ENCODE measurements at places on chromosomes 16 and 17. TPM values are rescaled to one million over a fixed set of nuclear protein-coding genes. Genes with fewer than 3 reads are reported as not detected.

Gene CTRB2
- not detected for total RNA-seq

DNA sequence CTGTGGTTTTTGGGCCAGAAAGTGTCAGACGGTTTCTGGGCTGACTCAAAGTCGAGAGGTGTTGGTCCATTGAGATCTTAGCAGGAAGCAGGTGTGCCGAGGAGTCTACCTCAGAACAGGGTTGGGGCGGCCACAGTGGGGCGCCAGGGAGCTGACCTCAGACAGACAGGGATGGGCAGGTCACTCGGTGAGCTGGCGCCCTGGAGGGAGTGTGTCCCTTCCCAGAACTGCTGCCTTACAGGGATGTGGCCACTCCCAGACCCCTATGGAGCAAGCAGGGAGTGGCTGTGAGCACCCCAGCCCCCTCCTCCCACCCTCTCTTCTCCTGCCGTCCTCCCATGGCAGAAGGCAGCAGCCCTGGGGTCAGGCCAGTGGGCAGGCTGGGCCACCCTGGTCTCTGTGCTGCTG lies 14.0 kb upstream of the DPEP1 start:
- no peak for DNase-seq
- H3K27me3 ChIP-seq = no peaks in the 10 kb centered on the region
- H3K27ac ChIP-seq = no peak overlapping the region
- H3K36me3 ChIP-seq = no peaks in the 10 kb centered on the region
- no peaks in the 10 kb centered on the region for H3K4me1 ChIP-seq

DNA sequence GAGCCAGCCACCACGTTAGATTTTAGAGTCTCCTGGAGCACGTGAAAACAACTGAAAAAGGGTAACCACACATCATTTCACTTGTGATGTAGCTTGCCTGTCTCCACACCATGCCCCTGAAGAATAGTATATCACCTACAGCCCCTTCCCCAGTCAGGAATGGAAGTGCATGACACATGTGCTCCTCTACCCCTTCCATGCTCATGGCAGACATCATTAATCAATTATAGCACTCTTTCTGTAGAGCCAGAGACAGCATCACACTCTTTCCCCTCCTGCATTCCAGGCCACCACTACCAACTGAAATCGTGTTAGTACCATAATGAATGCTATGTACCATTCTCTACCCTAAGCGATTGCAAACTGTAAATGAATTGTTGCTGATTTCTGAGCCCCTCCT lies 113.5 kb upstream of the PLCG2 start:
- H3K27me3 ChIP-seq = no peaks in the 10 kb centered on the region
- no peaks in the 10 kb centered on the region for H3K4me1 ChIP-seq
- DNase-seq = no peak
- no peak overlapping the region for H3K27ac ChIP-seq
- H3K36me3 ChIP-seq = no peaks in the 10 kb centered on the region
- H3K4me3 ChIP-seq = no peak overlapping the region

DNA sequence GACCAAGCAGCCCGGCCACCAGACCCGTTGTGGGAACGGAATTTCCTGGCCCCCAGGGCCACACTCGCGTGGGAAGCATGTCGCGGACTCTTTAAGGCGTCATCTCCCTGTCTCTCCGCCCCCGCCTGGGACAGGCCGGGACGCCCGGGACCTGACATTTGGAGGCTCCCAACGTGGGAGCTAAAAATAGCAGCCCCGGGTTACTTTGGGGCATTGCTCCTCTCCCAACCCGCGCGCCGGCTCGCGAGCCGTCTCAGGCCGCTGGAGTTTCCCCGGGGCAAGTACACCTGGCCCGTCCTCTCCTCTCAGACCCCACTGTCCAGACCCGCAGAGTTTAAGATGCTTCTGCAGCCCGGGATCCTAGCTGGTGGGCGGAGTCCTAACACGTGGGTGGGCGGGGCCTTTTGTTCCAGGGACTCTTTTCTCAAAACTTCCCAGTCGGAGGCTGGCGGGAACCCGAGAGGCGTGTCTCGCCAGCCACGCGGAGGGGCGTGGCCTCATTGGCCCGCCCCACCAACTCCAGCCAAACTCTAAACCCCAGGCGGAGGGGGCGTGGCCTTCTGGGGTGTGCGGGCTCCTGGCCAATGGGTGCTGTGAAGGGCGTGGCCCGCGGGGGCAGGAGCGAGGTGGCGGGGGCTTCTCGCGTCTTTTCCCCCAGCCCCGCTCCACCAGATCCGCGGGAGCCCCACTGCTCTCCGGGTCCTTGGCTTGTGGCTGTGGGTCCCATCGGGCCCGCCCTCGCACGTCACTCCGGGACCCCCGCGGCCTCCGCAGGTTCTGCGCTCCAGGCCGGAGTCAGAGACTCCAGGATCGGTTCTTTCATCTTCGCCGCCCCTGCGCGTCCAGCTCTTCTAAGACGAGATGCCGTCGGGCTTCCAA lies at the start of gene SLC2A4:
Gene SLC2A4, plus strand, starts transcription at position 645 of the 879 bp plus-strand sequence. Its CDS starts 217 bp downstream, at position 862.
- H3K27me3 ChIP-seq = no peaks in the 10 kb centered on the region
- peak; percentile 93 for DNase-seq
- H3K4me3 ChIP-seq = peak within 1 kb of the TSS; percentile 42
- H3K4me1 ChIP-seq = no peaks in the 10 kb centered on the region
- no peaks in the 10 kb centered on the region for H3K36me3 ChIP-seq

Gene DNAAF8
- 0.67 TPM for total RNA-seq

Gene SHBG
- not detected for total RNA-seq

Gene DOK4
- total RNA-seq = 17.9 TPM

GRCh38 chr17:72376526-72377345 lies 255.9 kb downstream of the SOX9 start:
- no peak overlapping the region for H3K4me3 ChIP-seq
- no peak for DNase-seq
- H3K4me1 ChIP-seq = no peaks in the 10 kb centered on the region

Gene ERBB2
- total RNA-seq = 61.2 TPM

Gene KIF19
- 4.8 TPM for total RNA-seq

DNA sequence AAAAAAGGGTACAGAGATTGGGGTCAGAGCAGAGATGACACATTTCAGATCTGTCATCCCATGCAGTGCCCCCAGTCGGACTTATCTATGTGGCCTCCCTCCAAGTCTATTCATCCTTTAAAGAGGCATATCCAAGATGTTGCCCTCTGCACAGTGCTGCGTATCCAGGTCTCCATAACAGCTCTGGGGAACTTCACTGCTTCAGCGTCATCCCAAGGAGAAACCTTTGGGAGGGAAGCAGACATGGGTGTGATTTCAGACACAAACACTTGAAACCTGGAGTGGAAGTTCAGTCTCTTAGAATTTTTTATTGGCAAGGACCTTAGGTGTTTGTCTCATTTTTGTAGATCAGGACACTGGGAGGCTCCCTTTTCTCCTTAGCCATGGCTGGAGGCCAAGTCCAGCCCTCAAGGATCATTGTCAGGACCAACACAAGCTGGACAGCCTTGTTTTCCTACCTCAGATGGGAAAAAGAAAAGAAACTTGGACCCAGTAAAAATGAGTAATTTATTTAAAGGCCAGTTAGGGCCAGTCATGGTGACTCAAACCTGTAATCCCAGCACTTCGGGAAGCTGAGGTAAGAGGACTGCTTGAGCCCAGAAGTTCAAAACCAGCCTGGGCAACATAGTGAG lies 23.9 kb upstream of the NLK start:
- H3K27ac ChIP-seq = no peak overlapping the region
- no peak overlapping the region for H3K4me3 ChIP-seq
- no peak for DNase-seq
- no peaks in the 10 kb centered on the region for H3K27me3 ChIP-seq
- H3K36me3 ChIP-seq = no peaks in the 10 kb centered on the region

GRCh38 chr17:50328363-50329325 lies 17.3 kb upstream of the XYLT2 start:
- no peaks in the 10 kb centered on the region for H3K27me3 ChIP-seq
- H3K36me3 ChIP-seq = no peaks in the 10 kb centered on the region
- no peak for DNase-seq
- H3K4me3 ChIP-seq = no peak overlapping the region
- H3K4me1 ChIP-seq = no peaks in the 10 kb centered on the region
- H3K27ac ChIP-seq = no peak overlapping the region

DNA sequence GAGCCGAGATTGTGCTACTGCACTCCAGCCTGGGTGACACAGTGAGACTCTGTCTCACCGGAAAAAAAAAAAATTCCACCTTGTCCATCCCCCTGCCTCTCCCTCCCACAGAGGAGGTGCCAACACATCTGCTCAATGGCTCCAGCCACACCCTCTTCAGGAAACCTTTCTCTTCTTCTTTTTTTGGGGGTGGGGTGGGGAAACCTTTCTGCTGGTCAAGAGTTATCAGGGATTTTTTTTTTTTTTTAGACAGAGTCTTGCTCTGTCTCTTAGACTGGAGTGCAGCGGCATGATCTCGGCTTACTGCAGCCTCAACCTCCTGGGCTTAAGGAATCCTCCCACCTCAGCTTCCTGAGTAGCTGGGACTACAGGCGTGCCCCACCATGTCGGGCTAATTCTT lies 18.7 kb downstream of the TNS4 start:
- no peaks in the 10 kb centered on the region for H3K36me3 ChIP-seq
- DNase-seq = no peak
- no peaks in the 10 kb centered on the region for H3K27me3 ChIP-seq
- H3K4me1 ChIP-seq = no peaks in the 10 kb centered on the region
- H3K27ac ChIP-seq = no peak overlapping the region
- H3K4me3 ChIP-seq = no peak overlapping the region

GRCh38 chr16:16062023-16062937 lies 112.9 kb downstream of the ABCC1 start:
- no peaks in the 10 kb centered on the region for H3K27me3 ChIP-seq
- no peak overlapping the region for H3K4me3 ChIP-seq
- no peak for DNase-seq

GRCh38 chr17:68385490-68386215 lies 71.6 kb downstream of the WIPI1 start:
- DNase-seq = no peak
- H3K27me3 ChIP-seq = no peaks in the 10 kb centered on the region
- no peaks in the 10 kb centered on the region for H3K36me3 ChIP-seq
- H3K27ac ChIP-seq = peak overlapping the region; percentile 98
- no peaks in the 10 kb centered on the region for H3K4me1 ChIP-seq
